ENCODE measurements at places on chromosomes 12 and 14.

DNA sequence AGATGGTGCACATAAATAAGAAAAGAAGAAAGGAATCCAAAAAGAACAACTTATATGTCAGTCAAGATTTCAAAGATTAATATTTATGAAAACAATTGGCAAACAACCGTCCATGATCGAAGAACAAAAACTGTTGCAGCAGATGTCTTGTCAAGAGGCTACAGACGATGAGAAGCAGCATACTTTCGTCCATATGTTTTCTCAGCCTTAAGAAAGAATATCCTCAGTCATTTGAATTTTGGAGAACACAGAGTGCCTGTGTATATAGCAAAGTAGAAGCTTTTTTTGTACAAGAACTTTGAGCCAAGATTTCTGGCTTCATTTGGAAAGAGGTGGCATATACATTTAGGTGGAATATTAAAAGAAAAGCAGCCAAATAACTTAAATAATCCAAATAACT, 297.2 kb downstream of the ITPR2 start:
- DNase-seq, result no peak

DNA sequence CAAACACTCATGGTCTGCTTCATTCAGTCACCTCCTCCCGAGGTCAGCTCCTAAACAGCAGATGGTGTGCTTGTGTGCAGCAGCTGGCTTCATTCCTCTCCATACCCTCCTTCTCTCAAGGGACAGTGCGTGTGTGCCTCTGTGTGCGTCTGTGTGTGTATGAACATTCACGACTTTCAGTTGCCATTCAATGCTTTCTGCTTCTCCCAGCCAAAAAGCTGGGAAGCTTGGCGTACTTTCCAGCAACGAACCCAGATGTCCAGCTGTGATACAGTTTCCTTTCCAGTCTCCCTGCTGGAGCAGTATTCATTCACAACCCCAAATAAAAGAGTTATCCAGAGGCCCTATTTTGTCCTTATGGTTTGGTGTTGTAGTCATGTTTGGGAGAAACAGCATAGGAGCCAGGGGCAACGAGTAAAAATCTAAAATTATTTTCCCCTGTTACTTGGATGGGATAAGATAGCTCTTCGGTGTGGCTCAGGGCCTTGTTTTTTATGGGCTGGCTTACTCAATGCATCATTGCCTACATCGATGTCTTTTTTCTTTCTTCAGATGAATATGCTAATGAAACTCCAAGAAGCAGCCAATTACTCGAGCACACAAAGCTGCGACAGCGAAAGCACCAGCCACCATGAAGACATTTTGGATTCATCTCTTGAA, 379.3 kb downstream of the NAV3 start:
- no peak for DNase-seq

GRCh38 chr14:64628940-64629408, 75.2 kb upstream of the PLEKHG3 start:
- DNase-seq, result peak; percentile 71

- no peak for DNase-seq
Measured at GRCh38 chr14:73368616-73369015, 89.7 kb downstream of the NUMB start.

GRCh38 chr12:89180496-89180895, 171.8 kb downstream of the DUSP6 start:
- no peak for DNase-seq

- DNase-seq, result peak; percentile 56
Measured at GRCh38 chr14:99271951-99272631, at the start of gene BCL11B. Gene BCL11B, minus strand, starts transcription at chr14:99272197. Its CDS starts 979 bp downstream, at chr14:99271218.
